ENCODE measurements at places on chromosomes 2 and 18.

- DNase-seq = no peak
Observed at GRCh38 chr18:51017140-51017879, 12.7 kb upstream of the SMAD4 start.

- no peak for DNase-seq
Observed at GRCh38 chr18:48611785-48612480, 73.1 kb downstream of the CTIF start.

GRCh38 chr2:96498021-96498431 is 7.1 kb downstream of the NEURL3 start:
- DNase-seq = no peak

- DNase-seq = no peak
Observed at GRCh38 chr2:118855451-118856279, 8.2 kb upstream of the EN1 start.

GRCh38 chr2:99139003-99139402 is 2.5 kb upstream of the C2orf15 start:
- no peak for DNase-seq
